ENCODE measurements at places on chromosomes 16 and 17.

DNA sequence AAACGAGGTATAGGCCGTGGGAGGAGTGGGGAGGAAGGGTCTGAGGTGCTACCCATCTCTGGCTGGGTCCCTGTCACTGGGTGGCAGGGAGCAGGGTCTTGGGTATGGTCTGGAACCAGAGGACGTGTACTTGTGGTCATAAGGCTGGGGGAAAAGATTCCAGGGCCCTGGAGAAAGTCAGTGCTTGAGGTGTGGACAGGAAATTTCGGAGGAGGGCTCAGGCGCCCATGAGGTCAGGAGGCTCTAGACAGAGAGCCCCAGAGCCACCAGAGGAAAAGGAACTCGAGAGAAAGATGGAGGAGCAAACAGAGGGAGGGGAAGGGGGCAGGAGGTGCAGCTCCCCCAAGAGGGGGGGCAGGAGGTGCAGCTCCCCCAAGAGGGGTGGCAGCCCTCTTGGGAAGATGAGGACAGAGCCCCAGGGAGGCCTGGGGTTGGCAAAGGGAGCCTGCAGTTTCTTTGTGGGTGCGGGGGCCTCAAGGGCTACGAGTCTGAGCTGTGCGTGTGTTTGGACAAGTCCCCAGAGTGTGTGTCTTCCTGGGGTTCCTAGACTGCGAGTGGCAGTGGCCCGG, 683 bp upstream of the SLC7A6 start:
- DNase-seq = no peak

DNA sequence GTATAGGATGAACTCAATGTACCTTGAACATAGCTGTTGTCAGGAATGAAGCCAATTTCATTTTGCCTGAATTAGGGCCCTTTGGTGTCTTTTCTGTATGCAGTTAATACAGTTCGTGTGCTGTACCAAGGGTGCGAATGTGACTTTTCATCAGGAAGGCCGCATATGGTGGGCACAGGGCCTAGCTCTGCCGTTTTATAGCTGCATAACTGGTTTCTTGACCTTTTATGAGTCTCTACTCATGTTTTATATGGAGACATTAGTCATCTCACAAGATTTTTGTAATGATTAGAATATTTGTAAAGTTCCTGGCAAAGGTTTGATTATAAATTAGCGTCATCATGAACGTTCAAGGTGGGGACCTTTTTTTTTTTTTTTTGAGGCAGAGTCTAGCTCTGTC, 511.6 kb downstream of the MAF start:
- no peak for DNase-seq

DNA sequence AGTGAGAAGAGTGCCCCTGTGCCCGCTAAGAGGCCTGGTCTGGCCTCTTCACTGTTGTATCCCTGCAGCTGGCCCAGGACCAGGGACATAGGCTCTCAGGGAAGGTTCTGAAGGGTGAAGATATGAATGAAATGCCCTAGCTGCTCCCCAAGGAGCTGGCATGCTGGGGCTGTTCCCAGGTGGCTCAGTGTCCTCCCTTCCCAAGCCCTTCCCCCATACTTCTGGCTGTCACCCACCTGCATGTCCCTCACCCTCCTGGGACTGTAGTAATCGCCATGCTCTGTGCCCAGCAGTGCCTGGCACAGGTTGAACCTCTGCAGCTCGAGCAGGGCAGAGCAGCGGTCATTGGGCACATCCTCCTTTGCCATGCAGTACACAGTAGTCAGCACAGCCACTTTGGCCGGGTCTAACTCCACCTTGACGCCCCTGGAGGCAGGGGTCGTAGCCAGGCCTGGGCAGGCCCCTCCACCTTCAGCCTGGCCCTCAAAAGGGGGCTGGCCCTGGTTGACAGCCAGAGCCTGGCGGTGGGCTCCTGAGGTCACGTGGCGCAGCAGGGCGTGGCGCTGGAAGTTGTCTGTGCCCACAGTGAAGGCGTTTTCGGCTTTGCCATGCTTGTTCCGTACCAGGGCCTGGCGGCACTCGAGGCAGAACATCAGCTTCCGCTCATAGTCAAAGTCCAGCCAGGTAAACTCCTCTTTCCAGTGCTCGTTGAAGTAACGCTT, 7.6 kb downstream of the C17orf113 start:
- no peak for DNase-seq

DNA sequence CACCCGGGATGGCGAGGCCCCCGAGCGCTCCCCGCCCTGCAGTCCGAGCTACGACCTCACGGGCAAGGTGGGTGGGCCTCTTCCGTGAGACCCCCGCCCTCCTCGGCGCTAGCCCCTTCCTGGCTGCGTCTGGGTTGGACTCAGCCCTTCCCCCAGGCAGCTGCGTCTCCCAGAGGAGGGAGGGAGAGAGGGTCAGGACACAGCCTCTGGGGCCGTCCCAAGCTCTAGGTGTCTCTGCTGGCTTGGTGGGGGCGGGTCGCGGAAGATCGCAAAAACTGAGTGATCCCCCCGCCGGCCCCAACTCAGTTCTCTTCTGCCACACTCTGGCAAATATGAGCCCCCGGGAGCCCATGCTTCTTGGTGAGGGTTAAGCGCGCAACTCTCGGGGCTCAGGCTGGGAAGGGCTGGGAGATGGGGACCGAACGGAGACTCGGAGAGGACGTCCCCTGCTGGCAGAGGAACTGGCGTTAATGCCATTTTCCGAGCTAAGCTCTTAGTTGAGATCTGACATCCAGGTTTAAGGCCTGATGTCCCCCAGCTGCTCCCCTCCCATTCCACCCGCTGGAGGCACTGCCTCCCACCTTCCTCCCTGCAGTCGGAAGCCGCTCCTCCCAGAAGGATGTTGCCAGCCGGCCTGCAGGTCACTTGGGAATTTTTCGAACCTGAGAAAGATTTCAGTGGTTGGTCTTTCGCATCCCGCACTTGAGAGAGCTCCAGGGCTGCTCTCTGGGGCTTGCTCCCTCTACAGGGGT, 419 bp downstream of the RAB37 start:
- no peak for DNase-seq

GRCh38 chr16:30601966-30602365, 8.2 kb downstream of the ZNF689 start:
- DNase-seq = no peak

DNA sequence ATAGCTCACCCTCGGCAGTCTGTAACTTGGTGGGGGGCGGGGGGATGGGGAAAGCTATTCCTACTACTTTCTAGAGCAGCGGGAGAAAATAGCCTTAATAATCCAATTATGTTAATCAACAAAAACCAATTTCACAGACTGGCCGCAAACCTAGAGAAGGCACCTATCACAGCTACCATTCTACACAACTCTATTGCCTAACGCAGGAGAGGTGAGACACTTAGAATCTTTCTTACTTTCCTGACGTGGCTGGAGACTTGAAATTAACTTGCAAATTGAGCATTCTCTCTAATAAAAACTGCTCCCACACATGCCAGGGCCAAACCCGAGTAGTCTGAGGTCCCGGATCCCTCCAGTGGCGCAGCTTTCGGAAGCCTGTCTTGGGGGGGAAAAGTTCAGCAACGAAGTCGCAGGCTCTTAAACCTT, 794 bp downstream of the SMG6 start:
- DNase-seq = no peak

DNA sequence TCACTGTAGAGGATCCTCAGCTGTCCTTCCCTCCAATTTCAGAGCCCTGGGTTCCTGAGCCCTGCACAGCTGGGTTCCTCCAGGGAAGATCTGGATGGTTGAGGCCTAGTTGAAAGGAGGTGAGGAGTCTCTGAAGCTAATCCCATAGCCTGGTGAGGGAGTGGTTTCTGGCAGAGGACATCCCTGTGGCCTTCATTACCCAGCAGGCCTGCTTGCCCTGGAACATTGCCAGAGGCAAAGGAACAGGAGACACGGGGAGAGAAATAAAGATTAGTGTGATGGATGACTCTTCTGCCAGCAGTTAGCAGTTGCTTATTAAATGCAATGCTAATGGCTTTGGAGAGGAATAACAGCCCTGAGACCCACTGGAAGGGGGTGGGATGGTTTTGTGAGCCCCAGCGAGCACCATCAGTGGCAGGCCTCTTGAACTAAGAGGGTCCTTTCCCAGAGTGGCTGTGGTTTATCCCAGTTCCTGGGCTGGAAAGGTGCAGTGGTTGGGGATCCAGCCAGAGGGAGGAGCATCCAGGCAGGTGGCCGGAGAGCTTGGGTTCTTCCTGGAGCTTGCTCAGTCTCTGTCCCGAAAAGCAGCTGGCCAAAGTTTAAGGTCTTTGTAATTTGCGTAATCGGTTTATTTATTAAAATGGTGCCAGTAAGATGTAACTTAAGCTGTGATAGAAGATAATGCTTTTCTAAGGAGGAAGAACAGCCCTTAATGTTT, 209.7 kb downstream of the CCDC182 start:
- DNase-seq = no peak

GRCh38 chr17:56076980-56077379, 76.3 kb upstream of the ANKFN1 start:
- DNase-seq = no peak

- DNase-seq = no peak
These were observed 386.6 kb downstream of the SEC14L1 start for GRCh38 chr17:77527409-77527808.

DNA sequence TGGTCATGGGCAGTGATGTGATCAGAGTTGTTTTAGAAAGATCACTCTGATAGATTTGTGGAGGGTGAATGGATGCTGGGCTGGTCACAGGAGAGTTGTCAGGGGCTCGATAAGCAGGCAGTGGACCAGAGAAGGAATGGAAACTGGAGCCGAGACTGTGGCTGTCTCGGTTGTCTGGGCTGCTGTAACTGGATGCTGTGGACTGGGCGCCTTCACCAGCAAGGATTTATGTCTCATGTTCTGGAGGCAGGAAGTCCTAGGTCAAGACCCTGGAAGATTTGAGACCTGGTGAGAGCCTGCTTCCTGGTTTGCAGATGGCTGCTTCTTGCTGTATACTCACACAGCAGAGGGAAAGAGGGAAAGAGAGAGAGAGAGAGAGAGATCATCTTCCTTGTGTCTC, 203.6 kb downstream of the HS3ST4 start:
- no peak for DNase-seq

DNA sequence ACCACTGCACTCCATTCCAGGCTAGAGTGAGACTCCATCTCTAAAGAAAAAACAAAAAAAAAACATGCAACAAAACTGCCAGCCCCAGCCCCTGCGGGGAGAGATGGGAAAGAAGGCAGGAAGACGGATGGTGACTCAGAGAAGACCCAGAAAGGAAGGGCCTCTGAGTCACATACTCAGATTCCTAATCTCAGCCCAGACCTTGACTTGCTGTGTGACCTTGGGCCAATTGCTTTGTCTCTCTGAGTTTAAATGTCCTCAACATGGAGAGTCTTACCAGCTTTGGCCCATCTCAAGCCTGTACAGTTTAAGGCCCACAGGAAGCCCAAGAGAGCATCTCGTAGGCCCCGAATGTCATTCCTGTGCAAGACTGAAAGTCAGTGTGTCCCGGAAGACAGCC, 86.5 kb upstream of the LHX1 start:
- DNase-seq = no peak

DNA sequence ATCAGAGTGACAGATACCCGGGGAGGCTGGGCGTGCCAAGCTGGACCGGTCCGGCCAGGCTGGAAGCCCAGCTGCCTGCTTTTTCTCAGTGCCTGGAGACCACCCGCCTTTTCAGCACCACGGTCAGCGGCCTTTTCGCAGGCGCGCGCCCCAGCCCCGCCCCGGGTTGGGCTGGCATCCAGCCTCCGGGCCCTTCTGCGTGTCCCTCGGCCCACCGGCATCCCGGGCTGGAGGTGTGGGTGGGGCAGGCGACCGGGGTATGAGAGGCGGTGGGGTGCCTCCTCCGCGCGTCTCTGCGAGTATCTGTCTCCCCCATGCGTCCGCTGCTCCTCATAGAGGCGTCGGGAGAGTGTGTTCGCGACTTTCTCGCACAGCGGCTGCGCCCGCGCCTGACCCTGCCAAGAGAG, 102.5 kb downstream of the MRM1 start:
- DNase-seq = peak; percentile 19

GRCh38 chr17:48728232-48729231, at the start of gene HOXB13:
TSS of gene HOXB13 (minus strand) at chr17:48728750. CDS start at chr17:48728593, 157 bp downstream.
- DNase-seq = no peak

- no peak for DNase-seq
These were observed 108.1 kb downstream of the STX8 start for GRCh38 chr17:9467518-9467917.

- DNase-seq = no peak
These were observed 29.8 kb downstream of the PITPNM3 start for GRCh38 chr17:6526362-6527152.

DNA sequence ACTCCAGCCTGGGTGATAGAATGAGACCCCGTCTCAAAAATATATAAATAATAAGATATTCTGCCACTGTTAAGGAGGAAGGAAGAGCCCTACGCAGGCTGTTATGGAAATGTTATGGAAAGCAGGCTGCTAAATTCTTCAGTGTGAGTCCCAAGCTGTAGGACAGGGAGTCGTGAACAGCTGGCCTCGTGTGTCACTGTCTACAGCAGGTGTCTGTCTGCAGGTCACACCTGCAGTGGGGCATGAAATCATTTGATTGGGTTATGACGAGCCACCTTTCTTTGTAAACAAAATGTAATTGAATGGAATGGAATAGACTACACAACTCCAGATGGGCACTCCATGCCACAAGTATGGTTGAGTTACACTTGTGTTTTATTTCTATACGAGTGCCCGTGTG, 15.6 kb upstream of the LITAF start:
- no peak for DNase-seq

GRCh38 chr16:17269439-17269838, 201.3 kb downstream of the XYLT1 start:
- no peak for DNase-seq

GRCh38 chr16:71303938-71304337, 14.7 kb upstream of the CMTR2 start:
- no peak for DNase-seq

DNA sequence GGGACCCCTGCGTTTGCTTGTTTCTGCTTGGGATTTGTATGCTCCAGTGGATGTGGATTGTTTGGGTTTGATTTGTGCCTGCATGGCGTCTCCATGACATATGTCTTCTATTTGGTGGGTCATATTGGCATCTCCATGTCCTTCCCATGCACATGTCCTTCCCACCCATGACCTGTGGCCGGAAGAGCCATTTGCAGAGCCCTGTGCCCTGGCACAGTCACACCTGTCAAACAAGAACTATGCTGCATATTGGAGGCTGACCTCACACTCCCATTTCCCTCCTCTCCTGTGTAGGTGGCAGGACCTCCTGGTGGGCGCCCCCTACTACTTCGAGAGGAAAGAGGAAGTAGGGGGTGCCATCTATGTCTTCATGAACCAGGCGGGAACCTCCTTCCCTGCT, 15.8 kb downstream of the ITGA3 start:
- no peak for DNase-seq

- DNase-seq = peak; percentile 60
These were observed 20.9 kb downstream of the TNS4 start for GRCh38 chr17:40480501-40481003.

- DNase-seq = no peak
These were observed 70.1 kb upstream of the HAS3 start for GRCh38 chr16:69035375-69035774.

All from stimulated activated CD4-positive, alpha-beta T cell treated with anti-CD3 and anti-CD28 coated beads, TNF-alpha, amount 100 ng/mL, for 48 hours (primary cell).